Left colon (tissue), 2 donors: ENCODE measurements at places on chromosomes 5 and 9. TPM values are rescaled to one million over a fixed set of nuclear protein-coding genes. Genes with fewer than 3 reads are reported as not detected.
A peak's percentile ranks its signal among the peaks of the same experiment; 100 is the strongest.

- DNase-seq = no peak
Observed at GRCh38 chr5:91424638-91425436, 41.7 kb upstream of the ARRDC3 start.

GRCh38 chr9:3732077-3733038 lies 206.6 kb upstream of the RFX3 start:
- peak; percentile 26 for DNase-seq

GRCh38 chr9:34254141-34254913 lies 74.7 kb downstream of the KIF24 start:
- no peak for DNase-seq

GRCh38 chr5:81881595-81881994 lies 90.2 kb upstream of the ATG10 start:
- DNase-seq = no peak

- DNase-seq = no peak
Observed at GRCh38 chr5:173247041-173247440, 12.0 kb upstream of the NKX2-5 start.

GRCh38 chr9:86705490-86705889 lies 241.8 kb downstream of the GAS1 start:
- no peak for DNase-seq

CCIN gene
- not detected for total RNA-seq

RORB gene
- 0.34 TPM for total RNA-seq

SV2C gene
- 0.24 TPM for total RNA-seq
